Midbrain (tissue), 1 donor: ENCODE measurements at places on chromosomes 4 and X.

GRCh38 chr4:142265536-142265935 lies 580.6 kb downstream of the INPP4B start:
- DNase-seq: no peak

DNA sequence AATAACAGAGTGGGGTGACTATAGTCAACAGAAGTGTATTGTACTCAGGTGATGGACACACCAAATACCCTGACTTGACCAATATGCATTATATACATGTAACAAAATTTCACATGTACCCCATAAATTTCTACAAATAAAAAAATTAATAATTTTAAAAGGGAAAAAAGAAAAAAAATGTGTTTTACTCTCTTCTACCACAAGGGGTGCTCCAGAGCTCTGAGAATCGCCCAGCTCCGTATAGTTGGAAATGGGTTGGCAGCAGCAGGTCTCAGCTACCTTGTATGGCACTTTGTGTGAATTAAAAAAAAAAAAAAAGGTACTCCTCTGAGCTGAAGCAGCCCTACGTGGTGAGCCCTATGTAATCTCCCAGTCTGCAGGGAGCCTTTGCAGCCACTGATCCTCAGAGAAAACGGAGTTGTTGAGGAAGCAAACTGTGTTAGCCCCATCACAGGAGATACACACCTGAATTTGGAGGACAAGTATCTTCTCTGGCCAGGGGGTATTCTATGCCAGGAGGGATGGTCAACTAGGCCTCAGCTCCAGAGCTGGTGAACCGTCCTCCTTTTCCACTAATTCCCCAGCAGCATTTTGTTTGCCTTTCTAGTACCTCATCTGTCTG lies 17.2 kb upstream of the POLA1 start:
- DNase-seq: no peak

- no peak for DNase-seq
These were observed 22.4 kb downstream of the NAT8L start for GRCh38 chr4:2081540-2081939.

- DNase-seq: no peak
These were observed 61.9 kb downstream of the HOPX start for GRCh38 chr4:56619160-56619559.

DNA sequence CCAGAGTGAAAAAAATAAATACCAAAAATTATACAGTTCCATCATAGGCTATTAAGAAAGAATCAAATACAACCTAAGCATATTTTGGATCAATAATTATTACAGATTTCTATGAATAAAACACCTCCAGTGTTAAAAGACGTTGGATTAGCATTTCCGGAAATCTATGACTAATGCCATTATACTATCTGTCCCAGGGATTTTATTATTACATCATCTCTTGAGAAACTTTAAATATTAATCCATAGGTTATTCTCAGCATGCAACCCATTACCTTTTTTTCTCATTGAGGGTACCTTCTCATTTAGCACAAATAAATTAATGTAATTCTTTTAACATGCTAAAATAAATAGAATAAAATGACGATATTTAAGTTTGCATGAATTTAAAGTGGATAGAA lies 44.6 kb downstream of the CXorf58 start:
- no peak for DNase-seq

DNA sequence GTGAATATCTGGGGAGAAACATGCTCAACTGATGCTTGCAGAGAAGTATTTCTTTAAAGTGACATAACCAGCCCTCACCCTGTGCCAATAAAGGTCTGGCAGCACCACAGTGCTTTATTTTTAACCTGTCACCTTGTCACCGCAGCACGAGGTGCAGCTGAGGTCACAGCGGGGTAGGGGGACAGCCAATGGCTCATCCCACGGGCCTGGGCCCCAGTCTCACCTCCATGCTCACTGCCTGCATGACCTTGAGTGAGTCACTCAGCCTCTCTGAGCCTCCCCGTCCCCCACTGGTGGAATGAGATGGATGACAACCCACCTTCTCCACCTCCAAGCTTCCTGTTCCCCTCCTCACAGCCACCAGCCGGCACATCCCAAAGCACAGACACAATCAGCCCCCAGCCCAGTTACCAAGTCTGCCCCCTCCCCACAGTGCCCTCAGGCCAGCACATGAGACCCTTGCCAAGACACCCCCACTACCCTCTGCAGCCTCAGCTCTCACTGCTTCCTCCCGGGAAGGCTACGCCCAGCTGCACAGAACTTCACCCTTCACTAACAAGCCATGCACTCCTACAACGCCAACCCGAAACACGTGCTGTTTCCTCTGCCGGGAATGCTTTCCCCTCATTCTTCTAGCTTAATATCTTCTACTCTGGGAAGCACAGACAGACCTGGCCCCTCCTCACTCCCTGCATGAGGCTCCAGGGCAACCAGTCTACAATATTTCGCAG lies 24.9 kb upstream of the MAN2B2 start:
- DNase-seq: no peak

GRCh38 chrX:101136235-101136634 lies 38.2 kb downstream of the CENPI start:
- no peak for DNase-seq

DNA sequence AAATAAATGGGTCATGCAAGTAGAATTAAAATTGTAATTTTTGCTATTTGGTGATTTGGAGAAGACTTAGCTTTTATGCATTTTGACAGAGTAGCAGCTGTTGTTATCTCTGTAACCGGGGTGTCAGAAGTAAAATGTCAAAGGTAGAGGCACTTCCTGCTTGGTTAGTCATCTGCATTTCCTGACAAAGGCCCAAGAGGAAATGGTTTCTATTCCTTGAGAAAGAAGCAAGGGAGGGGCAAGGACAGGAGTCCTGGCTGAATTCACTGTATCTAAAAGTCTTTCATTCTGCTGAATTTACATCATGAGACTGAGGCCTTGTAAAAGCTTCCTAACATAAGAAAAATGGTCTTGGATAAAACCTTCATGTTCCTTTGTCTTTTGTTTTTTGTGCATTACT lies 550.9 kb upstream of the BOD1L1 start:
- no peak for DNase-seq

GRCh38 chrX:119156241-119156640 lies 28.6 kb upstream of the KIAA1210 start:
- no peak for DNase-seq

DNA sequence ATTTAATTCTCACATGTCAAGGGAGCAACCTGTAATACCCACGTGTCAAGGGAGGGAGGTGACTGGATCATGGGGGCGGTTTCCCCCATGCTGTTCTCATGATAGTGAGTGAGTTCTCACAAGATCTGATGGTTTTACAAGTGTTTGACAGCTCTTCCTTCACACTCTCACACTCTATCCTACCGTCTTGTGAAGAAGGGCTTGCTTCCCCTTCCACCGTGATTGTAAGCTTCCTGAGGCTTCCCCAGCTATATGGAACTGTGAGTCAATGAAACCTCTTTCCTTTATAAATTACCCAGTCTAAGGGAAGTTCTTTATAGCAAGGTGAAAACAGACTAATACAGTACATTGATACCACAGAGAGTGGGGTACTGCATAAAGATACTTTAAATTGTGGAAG lies 17.7 kb downstream of the USP27X start:
- DNase-seq: no peak

GRCh38 chr4:96154676-96155075 lies 314.8 kb downstream of the PDHA2 start:
- no peak for DNase-seq

DNA sequence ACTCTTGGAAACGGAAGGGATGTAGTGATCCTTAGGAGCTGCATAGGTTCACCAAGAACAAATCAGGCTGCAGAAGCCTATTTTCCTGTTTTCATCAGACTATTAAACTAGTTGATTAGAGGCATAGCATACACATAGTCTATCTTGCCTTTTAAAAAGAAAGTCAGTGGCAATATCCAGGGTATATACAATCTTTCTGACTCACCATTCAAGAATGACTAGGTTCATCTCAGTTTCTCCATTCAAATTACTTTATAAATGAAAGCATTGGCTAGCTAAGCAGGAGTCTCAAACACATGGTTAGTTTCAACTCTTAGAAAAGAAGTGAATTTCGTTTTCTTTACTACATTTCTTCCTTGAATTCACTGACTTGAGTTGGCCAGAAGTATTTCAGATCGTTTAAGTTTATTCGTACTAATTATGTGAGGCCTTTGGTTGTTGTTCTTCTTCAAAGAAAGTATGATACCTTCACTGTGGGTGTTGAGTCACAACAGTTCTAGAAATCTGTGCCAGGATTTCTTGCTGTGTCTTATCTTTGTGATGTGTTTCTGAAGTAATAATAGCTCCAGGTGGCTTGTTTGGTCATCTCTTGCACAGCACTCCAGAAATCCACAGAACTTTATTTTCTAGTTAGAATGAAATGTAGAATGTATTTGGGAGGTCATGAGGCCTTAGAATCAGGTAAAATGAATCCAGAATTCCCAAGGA lies 88.2 kb downstream of the AWAT2 start:
- DNase-seq: no peak

DNA sequence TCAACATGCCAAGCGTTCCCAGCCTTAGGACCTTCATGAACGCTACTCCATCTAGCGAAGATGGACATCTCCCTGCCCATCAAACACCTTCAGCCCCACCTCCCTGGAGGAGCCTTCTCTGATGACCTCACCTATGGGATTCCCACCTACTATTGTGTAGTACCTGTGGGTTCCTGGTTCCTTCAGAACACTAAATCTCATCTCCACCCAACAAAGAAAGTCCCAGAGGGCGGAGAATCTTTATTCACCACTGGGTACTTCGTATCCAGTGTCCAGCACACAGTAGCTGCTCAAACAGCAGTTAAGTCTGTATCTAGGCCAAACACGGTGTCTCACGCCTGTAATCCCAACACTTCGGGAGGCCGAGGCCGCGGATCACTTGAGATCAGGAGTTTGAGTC lies 10.1 kb downstream of the RBM47 start:
- DNase-seq: no peak

- no peak for DNase-seq
These were observed 244.8 kb upstream of the NEIL3 start for GRCh38 chr4:177064729-177065394.

DNA sequence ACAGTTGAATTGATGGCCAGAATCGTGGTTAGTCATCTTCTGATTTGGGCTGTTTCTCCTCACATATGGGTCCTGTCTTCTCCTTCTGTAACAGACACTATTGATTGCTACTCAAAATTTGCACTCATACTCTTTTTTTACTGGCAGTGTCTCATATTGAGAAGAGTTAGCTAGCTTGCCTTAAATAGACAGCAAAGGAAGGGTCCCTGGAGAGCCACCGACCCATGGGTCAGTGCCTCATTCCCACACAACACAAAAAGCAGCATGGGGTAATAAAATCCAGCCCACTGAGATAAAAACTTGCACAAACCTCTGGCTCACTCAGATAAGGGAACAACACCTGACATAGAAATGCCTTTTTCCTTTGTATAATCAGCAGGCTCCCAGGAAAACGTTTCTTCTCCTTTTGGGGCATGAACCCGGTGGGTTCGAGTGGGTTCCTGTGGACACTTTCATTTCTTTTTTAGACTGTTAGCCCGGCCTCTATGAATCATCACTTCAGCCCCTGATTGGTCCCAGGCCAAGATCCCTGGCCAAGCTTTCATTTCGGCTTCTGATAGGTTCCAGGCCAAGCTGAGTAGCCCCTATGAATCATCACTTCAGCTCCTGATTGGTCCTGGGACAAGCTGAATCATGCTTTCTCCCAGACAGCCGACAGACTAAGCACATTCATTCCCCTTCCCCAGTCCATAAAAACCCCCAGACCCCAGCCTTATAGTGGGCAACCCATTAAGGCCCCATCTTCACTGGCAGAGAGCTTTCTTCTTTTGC lies 408.1 kb downstream of the DCAF12L2 start:
- no peak for DNase-seq

DNA sequence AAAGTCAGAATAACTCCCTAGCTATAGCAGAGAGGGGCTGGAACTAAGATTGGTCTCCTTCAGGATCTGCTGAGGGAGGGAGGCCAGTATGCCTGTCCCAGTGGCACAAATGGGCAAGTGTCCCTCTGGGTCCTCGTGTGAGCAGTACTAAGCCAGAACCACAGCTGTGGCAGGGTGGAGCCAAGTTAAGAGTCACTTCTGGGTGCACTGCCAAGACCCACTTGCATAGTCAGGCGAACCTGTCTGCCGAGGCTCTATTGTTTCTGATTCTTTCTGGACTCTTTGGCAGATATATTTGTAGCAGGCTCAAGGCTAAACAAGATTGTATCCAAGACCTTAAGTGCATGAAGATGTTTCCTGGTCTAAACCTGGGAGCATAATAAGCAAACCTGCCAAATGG lies 1123.7 kb upstream of the POU3F4 start:
- DNase-seq: no peak

DNA sequence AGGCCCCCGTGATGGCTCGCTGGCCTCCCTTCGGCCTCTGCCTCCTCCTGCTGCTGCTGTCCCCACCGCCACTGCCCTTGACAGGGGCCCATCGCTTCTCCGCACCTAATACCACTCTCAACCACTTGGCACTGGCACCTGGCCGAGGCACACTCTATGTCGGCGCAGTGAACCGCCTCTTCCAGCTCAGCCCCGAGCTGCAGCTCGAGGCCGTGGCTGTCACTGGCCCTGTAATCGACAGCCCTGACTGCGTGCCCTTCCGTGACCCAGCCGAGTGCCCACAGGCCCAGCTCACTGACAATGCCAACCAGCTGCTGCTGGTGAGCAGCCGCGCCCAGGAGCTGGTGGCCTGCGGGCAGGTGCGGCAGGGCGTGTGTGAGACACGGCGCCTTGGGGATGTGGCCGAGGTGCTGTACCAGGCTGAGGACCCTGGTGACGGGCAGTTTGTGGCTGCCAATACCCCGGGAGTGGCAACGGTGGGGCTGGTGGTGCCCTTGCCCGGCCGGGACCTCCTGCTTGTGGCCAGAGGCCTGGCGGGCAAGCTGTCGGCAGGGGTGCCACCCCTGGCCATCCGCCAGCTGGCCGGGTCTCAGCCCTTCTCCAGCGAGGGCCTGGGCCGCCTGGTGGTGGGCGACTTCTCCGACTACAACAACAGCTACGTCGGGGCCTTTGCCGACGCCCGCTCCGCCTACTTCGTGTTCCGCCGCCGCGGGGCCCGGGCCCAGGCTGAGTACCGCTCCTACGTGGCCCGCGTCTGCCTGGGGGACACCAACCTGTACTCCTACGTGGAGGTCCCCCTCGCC lies 3.0 kb downstream of the PLXNB3 start:
- DNase-seq: no peak

- no peak for DNase-seq
These were observed 46.0 kb downstream of the TFDP3 start for GRCh38 chrX:133171962-133172708.

- DNase-seq: no peak
These were observed 108.9 kb upstream of the NHS start for GRCh38 chrX:17266136-17266535.

DNA sequence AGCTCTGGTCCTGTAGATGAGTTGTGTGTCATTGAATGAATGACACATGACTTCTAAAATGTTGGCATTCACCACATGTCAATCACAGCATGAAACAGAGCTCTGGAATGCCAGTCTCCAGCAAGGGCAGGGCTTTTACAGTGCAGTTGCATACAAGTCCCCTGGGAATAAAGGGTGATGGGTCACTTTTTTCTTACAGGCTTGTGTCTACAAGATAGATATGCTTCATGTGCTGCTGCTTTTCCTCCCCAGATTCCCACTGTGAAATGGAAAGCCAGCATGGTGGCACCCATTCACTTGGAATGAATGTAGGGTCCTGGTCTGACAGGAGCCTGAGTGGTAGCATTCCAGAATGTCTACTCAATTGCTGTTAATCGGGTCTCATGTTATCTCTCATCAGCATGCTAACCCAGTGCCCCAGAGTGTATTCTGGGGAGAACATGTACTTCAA lies 159.1 kb upstream of the KIT start:
- no peak for DNase-seq

- no peak for DNase-seq
These were observed 275.5 kb upstream of the BOD1L1 start for GRCh38 chr4:13903061-13903460.
